ENCODE measurements at places on chromosomes 5 and 9.

GRCh38 chr9:133584559-133585476, 24.4 kb downstream of the FAM163B start:
- DNase-seq = no peak

DNA sequence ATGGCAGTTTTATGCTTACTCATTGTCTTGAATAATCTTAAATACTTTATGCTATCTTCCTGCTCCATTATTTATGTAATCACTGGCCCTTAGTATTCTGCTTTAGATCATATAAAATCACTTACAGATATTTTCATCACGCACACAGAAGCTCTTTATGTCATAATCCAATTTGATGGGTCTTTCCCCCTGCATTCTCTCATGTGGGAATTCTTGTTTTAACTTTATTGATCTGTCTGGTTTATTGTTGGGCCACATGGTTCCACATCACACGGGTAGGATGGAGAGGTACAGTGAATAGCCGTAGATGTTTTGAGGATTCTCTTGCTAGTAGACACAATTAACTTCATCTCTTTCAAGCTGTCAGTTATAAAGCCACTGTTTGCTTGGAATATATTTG, 27.0 kb downstream of the PLPPR1 start:
- no peak for DNase-seq

DNA sequence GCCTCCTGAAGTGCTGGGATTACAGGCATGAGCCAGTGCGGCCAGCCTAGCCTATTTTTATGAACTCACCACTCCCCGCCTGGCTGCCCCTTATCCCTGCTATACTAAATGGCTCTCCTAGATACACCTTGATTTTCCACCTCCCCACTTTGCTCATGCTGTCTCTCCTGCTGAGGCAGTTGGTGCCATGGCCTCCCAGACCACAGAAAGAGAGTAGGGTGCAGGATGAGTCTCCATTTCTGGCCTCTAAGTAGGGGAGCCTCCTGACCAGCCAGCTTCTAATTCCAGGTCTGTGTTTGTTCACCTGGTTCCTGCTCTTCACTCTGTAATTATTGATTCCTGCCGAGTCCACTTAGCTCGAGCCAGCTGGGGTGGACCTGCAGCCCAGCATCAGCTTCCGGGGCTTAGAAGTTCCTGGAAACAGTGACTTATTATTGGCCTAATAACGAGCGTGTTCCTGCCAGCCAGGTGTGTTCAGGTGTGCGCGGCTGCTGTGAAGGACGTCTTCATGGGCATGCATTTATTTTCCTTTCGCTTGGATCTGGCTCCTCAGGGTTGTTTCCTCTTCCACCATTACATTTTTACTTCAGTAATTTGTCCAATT, 34.0 kb downstream of the ZNF618 start:
- DNase-seq = no peak

DNA sequence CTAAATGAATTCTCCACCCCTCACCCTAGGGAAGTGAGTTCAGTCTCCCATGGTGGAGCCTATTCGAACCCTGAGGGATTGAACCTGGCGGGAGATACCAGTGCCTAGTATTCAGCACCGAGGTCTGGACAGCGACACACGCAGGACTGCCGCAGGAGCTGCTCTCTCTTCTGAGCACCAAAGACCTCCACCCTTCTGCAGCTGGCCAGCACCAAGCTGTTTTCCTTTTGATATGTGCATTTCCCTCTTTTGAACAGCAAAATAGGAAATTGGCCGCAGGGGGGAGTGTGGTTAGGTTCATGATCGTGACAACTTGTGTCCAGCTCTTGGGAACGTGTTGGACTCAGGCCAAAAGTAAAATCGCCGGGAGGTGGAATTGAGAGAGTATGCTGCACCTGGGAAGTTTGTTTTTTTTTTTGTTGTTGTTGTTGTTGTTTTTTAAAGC, 1.2 kb upstream of the PCSK1 start:
- peak; percentile 7 for DNase-seq

DNA sequence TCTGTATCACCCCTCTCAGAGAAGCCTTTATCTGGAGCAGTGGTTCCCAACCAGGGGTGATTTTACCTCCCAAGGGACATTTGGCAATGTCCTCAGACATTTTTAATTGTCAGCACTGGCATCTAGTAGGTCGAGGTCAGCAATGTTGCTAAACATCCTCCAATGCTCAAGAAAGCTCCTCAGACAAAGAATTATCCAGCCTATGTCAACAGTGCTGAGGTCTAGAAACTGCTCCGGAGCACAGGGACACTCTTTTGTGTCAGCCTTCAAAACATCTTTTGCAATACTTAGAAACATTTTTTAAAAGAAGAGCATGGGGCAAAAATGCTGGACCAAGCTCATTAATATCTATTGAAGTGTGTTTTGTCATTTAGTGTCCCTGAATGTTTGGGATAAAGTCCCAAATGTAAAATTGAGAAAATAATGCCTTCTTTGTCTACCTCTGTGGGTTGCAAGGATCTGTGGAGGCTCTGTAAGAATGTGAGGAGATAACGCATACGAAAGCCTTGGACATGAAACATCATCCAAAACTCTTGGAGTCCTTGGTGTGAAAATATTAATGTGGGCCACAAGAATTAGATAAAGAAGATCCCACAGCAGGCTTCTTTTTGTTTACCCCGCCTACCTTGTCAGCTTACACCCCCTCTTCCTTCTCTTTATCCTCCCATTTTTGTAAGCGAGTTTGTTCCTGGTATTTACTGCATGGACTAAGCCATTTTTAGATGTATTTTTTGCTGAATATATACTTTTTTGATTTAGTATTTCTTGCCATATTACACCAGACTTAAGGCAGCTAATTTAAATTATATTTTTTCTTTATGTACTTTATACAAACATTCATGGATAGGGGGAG, 193.5 kb downstream of the CD180 start:
- DNase-seq = no peak

DNA sequence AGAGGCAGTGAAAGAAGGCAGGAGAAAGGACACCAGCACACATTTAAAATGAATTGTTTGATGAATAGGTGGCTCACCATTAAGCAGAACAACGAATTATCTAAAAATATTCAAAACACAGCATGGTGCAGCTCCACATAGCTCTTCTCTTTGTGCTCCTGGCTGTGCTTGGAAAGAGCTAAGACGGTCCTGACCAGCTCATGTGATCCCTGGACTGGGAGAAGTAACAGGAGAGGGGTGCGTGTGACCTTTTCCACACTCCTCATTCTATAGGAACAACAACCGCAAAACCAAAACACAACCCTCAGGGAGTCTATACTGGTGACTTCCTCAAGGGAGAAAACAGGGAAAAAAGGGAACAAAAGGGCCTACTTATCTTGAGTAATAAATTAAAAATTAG, 140.5 kb downstream of the DIRAS2 start:
- DNase-seq = no peak

- no peak for DNase-seq
Measured at GRCh38 chr5:77022511-77023417, 7.4 kb upstream of the AGGF1 start.

- peak; percentile 28 for DNase-seq
Measured at GRCh38 chr9:136686794-136687711, at the start of gene AGPAT2. AGPAT2 (minus strand) TSS chr9:136687457; CDS start chr9:136687357, 100 bp downstream.

GRCh38 chr9:130058154-130058553, 4.4 kb downstream of the GPR107 start:
- DNase-seq = no peak

DNA sequence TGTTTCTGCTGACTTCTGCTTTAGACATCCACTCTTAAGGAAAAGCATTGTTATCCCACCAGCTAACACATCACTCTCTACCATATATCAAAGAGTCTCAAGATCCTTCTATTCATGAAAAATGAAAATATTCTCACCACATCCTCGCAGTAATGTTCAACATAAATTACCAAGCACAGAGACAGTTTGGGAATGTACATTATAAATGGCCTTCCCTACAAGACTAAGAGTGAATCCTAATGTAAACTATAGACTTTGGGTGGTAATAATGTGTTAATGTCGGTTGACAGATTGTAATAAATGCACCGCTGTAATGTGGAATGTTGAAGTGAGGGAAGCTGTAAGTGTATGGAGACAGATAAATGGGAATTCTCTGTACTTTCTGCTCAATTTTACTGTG, 27.1 kb upstream of the KCNIP1 start:
- no peak for DNase-seq

DNA sequence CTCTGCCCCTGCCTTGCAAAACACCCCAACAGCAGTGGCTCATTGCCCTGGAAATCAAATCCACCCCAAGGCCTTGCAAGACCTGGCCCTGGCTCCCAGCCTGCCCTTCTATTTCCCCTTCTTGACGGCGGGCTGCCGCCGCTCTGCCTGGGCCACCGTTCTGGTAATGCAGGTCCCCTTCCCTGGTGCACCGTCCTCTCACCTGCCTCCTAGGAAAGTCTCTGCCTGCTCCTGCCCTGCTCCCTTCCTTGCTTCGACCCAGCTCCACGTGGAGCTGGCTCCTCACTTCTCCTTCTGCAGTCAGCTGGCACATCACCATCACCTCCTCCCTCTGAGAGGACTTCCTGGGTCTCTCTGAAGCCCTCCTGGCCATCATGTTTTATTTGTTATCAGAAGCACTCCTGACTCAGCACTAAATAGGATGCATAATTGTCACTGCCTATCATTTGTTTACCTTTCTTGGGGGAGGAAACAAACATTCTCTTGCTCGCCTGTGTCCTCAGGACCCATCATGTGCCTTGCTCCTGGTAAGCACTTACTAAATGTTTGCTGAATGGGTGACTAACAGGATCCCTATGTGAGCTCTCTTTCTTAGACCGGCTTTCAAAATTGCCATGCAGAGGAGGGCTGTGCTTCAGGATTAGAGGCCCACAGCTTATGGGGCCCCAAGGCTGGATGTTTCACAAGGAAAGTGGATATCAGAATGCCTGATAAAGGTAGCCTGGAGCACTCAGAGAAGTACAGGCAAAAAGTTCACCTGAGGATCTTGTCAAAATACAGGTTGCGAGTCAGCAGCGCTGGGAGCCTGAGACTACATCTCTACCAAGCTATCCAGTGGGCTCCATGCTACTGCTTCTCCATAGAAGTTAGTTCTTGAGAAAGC, 19.6 kb upstream of the C5orf47 start:
- no peak for DNase-seq

- DNase-seq = no peak
Measured at GRCh38 chr5:139600336-139600949, 39.3 kb downstream of the UBE2D2 start.

DNA sequence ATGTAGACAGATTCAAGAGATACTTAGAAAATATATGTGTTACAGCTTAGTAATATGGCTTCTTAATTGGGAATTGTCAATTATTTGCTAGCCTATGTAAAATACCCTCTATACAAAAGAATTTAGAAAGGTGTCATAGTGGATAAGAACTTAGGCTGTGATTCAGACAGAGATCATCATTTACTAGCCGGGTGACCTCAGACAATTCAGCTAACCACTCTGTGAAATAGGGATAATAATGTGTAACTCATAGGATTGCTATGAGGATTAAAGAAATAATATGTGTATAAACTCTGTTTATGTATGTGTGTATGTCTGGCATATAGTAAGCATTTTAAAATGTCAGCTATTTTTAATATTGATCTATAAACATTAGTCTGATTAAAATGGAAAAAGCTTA, 5.9 kb upstream of the LARS1 start:
- DNase-seq = no peak

GRCh38 chr5:120158211-120158610, 305.9 kb upstream of the PRR16 start:
- no peak for DNase-seq

DNA sequence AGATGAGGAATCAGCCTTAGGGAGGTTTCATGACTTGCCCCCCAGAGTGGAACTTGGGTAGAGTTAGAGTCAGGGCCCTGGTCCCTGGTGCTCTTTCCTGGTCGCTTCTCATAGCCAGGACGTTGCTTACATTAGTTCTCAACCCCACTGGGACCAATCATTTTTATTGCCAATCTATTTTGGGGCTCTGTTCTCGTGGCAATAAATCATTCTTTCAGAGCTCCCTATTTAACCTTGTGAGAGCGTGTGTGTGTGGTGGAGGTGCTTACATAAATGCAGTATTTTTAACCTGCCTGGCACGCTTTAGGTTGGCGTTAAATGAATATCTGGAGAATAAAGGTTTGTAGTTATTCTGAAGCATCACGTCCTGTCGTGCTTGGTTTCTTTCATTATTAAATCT, 4.1 kb downstream of the TRIO start:
- DNase-seq = no peak

GRCh38 chr5:137218471-137218870, 280.7 kb downstream of the SPOCK1 start:
- no peak for DNase-seq

GRCh38 chr9:93108291-93109041, 12.4 kb downstream of the CARD19 start:
- DNase-seq = no peak

- DNase-seq = no peak
Measured at GRCh38 chr9:72872718-72873117, 80.1 kb downstream of the ALDH1A1 start.

DNA sequence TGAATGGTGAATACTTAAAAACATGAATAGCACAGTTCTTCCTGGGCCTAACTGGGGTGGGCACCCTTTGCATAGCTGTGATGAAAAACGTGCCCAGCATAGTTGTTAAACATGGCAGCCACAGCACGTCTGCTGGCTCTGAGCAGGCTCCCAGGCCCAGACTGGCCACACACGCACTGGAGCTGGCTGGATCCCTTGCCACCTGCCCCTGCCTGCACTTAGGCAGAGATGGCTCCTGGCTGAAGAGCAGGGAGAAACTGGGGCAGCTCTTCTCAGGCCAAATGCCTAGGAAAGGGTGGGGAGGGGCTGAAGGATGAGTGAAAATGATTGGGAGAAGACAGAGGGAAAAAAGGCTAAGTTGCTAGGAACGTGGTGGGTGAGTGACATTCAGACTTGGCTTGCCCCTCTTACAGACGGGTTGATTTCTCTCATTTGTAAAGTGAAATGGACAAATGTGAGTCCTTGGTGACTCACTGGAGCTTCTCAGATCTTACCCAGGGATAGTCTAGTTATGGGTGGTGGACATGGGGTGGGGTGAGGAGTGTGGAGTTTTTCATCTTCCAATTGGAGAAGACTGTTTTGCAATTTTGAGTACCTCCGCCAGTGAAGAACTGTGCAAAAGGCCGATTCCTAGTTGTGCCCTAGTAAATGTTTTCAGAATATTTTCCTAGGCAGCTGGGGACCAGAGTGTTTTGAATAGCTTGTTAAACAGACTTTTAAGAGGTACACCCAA, 42.4 kb downstream of the TRIO start:
- no peak for DNase-seq

DNA sequence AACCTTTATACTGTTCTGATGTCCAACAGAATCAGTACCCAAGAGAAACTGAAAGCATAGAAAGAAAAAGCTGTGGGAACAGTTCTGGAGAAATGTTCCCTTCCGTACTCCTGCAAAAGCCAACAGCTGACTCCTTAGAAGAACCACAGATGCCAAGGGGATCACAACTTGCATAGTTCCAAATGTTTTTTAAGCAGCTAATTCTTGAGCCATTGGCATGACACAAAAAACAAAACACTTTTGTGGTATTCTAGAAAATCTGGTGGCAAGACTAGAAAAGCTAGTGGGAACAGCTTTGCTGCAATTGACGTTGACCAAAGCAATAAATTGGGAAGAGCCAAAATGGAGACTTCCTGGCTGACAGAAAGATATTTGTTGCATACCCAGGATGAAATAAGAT, 189.9 kb downstream of the ARL15 start:
- DNase-seq = no peak

- no peak for DNase-seq
Measured at GRCh38 chr9:35712762-35713400, 19.1 kb downstream of the TLN1 start.

All from HCT116 (cell line).